ENCODE measurements at places on chromosomes 3 and 15.

DNA sequence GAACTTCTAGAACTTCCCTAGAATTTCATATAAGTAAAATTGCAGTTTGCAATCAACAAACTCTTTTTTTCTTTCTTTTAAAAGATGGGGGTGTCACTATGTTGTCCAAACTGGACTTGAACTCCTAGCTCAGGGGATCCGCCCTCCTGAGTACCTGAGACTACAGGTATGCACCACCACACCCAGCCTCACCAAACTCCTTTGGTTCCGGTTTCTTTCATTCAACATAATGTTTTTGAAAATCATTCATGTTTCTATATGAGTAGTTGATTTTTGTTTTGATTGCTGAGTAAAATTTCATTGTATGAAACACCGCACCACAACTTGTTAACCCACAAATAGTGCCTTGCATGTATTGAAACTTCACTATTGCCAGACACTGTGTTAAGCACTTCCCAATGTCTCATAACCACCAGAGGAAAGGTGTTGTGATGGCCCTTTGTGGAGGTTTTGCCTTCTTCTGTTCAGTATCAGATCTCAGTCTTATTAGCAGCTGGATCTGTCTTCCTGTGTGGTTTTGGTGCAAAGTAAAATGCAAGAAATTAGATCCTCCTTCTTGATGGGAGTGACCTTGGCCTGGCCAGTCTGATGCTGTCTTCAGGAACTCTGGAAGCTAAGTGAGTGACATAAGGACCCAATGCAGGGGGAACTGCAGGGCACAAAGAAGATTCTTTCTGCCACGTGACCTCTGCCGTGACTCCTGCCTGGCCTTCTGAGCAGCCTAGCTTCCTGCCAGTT, 78.8 kb upstream of the UBE2E1 start:
- no peak for DNase-seq

- DNase-seq, result no peak
These were observed 389 bp downstream of the ARPC4 start for GRCh38 chr3:9793161-9793781.

DNA sequence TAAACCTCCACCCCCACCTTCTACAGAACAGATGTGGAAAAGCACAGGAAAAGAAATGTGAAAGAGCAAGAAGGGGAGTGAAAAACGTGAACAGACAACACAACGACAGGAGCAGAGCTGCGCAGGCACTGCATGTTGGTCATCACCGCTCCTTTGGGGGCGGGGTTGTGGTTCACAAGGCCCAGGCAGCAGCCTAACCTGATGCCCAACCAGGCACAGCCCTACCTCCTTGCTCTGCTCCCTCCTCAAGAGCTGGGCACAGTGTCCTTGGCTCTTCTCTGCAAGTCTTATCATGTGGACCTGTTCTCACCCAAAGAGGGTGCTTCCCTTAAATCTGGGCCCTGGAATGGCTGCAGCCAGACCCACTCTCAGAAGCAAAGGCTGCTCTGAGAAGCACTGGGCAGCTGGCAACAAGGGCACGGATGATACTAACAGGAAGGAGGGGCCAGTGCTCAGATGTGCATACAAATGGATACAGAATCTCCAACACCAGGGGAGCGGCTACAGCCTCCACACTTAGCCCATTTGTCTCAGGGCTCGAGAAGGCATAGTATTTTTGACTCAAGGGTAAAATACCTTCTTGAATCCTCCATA, 64.6 kb downstream of the DHX30 start:
- DNase-seq, result no peak

GRCh38 chr15:85475711-85476110, 95.3 kb downstream of the AKAP13 start:
- no peak for DNase-seq

- DNase-seq, result no peak
These were observed 18.4 kb downstream of the TFRC start for GRCh38 chr3:196063456-196063855.

GRCh38 chr3:65484964-65485363, 553.8 kb downstream of the MAGI1 start:
- DNase-seq, result no peak

GRCh38 chr3:140377644-140378043, 300.2 kb upstream of the TRIM42 start:
- no peak for DNase-seq

- DNase-seq, result no peak
These were observed 436.6 kb downstream of the LPP start for GRCh38 chr3:188590557-188590956.

DNA sequence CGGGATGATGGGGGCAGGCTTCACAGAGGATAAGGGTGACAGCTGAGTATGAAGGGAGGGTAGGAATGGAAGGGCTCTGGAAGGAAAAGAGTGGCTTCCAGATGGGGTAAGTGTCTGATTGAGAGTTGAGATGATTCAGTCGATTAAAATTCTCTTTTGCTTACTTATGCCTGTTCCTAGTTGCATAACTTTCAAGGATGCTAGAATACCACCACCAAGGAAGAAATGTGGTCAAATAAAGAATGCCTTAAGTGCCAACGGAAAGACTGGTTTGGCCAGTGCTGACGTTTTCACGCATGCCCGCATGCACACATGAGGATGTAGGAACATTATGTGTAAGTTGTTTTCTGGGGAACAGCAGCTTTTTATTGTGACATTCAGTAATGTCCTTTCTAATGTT, 263.4 kb upstream of the WNT5A start:
- DNase-seq, result no peak

DNA sequence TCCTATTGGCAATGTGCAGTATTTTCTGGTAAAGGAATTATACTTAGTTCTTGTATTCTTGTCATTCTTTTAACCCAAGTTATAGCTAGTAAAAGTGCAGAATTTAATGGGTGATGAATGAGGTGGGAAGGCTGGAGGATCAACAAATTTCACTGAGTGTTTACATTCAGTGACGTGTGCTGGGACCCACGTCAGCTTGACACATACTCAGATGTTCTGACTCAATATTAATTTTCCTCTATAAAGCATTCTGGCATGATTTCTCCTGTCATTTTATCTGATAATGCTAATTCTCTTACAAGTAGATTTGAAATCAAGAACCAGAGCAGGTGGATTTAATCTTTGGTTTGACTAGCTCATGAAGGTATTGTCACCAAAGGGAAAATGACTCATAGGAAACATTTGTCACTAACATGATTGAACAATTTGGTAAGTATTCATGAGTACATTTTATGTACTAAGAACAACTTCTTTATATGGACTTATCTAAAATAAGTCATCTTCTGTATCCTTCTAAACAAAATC, 71.0 kb upstream of the SYNPR start:
- DNase-seq, result no peak

GRCh38 chr3:152780553-152780952, 54.4 kb upstream of the P2RY1 start:
- DNase-seq, result no peak

- DNase-seq, result no peak
These were observed 233.5 kb upstream of the DCBLD2 start for GRCh38 chr3:99134986-99135385.

- DNase-seq, result no peak
These were observed 106.0 kb upstream of the TRIM42 start for GRCh38 chr3:140571836-140572235.

DNA sequence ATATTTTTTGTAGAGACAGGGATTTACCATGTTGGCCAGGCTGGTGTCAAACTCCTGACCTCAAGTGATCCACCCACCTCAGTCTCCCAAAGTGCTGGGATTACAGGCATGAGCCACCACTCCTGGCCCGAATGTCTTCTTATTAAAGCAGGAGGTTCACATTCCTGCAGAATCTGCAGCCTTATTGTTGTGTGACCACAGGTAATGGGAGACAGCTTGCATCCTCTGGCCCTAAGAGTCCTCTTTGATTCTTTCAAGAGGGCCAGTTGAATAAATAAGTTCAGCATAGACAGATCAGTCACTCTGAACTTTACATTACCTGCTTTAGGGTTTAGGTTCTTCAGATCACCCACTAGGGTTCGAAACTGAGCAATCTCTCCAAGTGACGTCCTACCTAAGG, 172.9 kb upstream of the TOPAZ1 start:
- DNase-seq, result no peak

DNA sequence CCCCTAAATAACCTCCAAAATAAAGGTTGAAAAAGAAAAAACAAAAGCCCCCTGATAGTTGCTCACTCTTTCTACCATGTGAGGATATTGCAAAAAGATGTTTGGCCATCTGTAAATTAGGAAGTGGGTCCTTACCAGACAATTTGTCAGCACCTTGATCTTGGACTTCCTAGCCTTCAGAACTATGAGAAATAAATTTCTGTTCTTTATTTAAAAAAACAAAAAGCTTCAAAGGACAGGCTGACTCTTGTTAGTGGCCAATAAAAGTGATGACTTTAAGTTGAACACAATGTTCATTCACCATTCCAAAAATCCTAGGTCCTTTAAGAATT, 103.5 kb downstream of the CBLB start:
- no peak for DNase-seq

DNA sequence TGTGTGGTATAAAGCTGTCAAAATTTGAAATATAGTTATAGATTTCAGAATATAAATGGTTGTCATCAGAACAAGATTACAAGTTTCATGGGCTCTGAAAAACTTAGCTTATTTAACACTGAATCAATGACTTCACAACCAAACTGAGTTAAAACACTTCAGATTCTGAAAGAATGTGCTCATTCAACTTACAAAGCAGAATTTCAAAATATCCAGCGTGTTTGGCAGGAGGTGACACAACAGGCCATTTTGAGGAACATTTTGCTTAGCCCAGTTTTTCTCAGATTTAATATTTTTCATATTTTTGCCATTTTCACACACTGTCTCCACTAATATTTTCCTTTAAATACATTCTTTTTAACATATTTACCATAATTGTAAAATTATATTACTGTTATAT, 781.1 kb downstream of the TUSC7 start:
- no peak for DNase-seq

- no peak for DNase-seq
These were observed 180.7 kb upstream of the TTC14 start for GRCh38 chr3:180421221-180421620.

- DNase-seq, result no peak
These were observed 234.5 kb downstream of the UACA start for GRCh38 chr15:70528816-70529215.

DNA sequence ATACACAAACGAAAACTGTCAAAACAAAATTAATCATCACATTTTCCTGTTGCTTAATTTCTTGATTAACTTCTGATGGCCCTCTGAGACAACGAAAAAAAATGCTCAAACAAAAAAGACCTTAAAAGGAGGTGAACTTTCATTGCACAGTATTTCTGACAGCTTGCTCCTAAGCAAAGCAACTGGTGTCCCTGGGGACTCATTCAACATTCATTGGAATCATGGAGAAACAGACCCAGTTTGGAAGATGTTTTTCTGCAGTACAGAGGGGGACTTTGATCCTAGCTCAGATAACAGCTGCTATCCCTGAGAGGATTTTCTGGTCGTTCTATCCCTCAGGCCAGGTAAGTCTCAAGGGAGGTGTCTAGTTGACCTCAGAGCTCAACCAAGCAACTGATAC, 378.7 kb upstream of the ATP11B start:
- no peak for DNase-seq

GRCh38 chr15:64379216-64379960, 1.9 kb downstream of the PCLAF start:
- DNase-seq, result no peak

GRCh38 chr3:74282202-74282601, 332.3 kb downstream of the CNTN3 start:
- DNase-seq, result no peak

DNA sequence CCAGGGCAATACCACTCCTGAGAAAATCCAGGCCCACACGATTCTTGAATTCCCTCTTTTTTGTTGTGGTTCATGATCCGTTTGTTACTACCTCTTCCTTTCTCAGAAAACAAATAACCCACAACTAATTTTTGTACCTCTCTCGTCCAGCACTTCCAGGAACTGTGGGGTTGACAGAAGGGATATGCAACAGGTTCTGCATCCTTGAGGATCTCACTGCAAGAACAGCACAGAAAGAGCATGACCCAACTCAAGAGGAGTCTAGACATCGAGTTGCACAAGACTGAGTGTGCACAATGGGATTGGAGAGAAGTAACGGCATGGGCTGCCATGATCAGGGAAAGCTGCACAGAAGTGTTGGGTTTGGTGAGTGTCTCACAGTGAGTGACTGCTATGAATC, 533.3 kb downstream of the SOX2 start:
- DNase-seq, result no peak

DNA sequence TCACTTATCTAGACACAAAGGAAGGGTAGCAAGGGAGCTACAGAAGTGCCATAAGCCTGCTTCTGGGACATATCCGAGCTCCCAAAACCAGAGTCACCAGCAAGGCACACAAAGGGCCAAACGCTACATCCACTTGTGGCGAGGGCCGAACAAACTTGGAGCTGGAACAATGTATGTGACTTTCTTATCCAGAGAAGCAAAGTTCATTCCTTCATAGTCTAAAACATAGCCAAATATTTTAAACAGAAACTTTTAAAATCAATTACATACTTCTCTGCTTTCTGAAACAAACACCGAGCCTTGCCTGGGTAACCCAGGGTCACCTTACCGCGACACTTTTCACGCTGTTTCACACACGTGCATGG, 15.9 kb downstream of the ZXDC start:
- no peak for DNase-seq

DNA sequence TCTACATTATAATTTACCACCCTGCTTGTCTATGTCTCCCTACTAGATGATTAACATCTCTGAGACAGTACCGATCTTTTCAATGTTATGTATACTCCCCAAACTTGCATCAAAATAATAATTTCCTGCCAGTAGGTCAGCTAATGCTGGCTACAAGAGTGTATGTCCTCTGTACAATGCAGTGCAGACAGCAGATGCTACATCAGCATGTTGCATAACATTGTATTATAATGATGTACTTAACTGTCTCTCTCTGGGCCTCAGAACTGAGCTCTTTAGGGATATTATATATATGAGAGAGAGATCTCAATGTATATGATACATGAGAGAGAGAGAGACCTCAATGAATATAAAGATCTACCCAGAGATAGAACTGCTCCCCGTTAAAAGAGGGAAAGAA, 456.6 kb downstream of the SHQ1 start:
- DNase-seq, result no peak

GRCh38 chr3:40990062-40990456, 209.2 kb upstream of the CTNNB1 start:
- DNase-seq, result no peak

DNA sequence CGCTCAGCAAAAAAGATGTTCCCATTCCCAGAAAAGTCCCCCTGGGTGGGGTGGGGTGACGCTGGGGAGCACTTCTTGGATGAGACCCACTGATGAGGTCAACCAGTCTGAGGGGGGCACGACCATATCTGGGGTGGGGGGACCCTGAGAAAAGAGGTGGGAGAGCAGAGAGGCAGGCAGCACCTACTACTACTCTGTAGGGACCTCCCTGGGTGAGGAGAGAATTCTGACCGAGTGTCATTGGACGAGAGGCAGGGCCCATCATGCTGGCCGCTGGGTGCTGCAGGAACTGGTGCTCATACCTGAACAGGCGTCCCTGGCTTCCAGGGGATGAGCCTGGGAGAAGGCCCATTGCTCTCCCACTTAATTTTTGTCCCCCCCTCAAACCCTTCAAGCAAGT, 158.8 kb downstream of the KLF13 start:
- no peak for DNase-seq

DNA sequence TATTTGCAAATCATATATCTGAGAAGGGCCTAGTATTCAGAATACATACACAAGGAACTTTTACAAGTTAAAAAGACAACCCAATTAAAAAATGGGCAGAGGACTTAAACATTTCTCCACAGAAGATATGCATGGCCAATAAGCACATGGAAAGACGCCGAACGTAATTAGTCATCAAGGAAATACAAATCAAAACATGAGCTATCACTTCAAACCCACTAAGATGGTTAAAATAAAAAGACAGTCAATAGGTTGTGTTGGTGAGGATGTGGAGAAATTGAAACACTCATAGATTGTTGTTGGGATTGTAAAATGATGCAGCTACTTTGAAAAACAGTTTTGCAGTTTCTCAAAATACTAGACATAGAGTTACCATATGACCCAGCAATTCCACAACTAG, 61.2 kb upstream of the NEO1 start:
- no peak for DNase-seq

Data from activated CD8-positive, alpha-beta memory T cell treated with anti-CD3 and anti-CD28 coated beads for 1 hour (primary cell).